Fibroblast of mammary gland (primary cell): ENCODE measurements at places on chromosomes 6 and 20.

GRCh38 chr20:1215386-1216170, 10.3 kb upstream of the RAD21L1 start:
- no peak for DNase-seq

- DNase-seq: peak; percentile 84
Measured at GRCh38 chr6:41066867-41067304, 5.3 kb downstream of the OARD1 start.

DNA sequence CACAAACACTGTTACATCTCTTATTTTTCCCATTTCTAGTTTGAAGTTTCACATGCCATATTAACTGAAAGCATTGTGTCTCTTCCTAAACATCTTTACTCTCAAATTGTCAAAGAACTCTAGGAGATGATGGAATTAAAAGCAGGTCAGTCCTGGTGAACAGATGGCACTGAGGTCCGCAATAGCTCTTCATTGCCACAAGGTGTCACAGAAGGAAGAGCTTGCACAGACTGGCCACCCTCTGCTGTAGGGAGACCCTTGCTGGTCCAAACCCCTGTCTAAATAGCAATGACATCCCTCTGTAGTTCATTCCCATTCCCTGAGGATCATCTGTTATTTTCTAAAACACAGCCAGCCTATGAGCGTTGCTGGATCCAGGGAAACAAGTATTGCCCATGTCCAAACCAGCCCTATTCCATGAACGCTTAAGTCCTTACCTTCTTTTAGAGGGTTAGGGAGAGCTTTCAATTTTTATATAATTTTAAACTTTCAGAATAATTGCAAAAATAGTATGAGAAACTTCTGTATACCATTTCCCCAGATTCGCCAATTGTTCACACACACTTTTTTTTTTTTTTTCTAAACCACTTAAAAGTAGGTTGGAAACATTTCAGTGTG, 10.1 kb upstream of the HDAC2 start:
- DNase-seq: peak; percentile 40

DNA sequence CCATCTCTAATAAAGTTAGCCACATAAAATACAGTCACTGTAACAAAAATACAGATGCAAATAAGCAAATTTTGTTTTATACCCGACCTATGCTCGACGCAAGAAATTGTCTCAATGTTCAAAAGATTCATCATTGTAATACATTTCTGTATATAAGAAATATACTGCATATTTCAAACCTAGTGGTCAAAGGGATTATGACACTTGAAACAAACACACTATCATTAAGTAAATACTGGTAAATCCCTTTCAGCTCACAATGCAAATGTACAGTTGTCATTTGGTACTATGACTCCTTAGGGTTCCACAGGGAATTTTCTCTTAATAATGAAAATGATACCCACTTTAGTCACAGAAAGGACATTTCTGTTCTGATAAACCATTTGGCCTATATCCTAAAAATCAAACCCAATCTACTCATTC, 2.2 kb downstream of the HIVEP2 start:
- DNase-seq: peak; percentile 60

- DNase-seq: no peak
Measured at GRCh38 chr6:69673298-69673697, 123.5 kb downstream of the LMBRD1 start.

- no peak for DNase-seq
Measured at GRCh38 chr20:38877483-38877882, 48.7 kb upstream of the FAM83D start.

DNA sequence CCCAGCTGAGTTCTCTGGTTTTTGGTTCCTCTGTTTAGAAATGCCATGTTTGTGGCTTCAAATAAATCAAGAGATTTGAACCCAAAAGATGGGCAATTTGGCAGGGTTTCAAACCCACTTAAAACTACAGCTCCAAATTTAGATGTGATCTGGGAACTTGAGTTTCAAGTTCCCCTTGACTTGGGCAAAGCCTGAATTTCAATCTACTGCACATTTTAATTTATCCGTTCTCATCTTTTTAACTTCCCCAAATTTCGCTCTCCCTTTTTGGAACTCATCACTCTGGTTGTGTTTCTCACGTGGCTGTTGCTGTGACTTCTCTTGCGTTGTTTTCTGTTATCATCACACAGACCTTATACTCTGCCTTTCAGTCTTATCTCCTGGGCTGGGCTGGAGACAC, 230.9 kb downstream of the CDC5L start:
- no peak for DNase-seq

- DNase-seq: peak; percentile 89
Measured at GRCh38 chr6:116268589-116269293, 11.0 kb downstream of the TSPYL1 start.
